NCI-H146 (cell line): ENCODE measurements at places on chromosomes 3 and 15.
A peak's percentile ranks its signal among the peaks of the same experiment; 100 is the strongest.

GRCh38 chr3:118799303-118799702, 235.3 kb downstream of the IGSF11 start:
- no peak for DNase-seq

- DNase-seq = no peak
These were observed 45.0 kb upstream of the WWTR1 start for GRCh38 chr3:149702691-149703441.

DNA sequence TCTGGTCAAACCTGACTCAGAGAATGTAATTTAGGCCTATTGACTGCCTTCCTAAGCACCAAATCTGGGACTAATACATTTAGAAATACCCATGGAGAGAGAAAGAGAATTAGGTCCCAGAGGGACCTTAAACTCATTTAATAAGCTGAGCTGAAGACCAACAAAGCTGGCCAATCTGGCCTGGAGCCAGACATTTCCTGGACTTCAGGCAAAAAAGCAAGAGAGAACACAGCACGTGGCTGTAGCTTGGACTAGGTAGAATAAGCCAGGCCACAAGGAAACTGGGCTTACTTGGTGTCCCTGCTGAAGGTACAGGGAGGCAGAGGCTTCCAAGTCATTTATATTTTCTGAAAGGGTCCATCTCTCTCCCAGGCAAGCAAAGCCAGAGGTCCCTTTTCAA, 88.1 kb downstream of the RTP4 start:
- no peak for DNase-seq

GRCh38 chr3:61315871-61316270, 64.6 kb upstream of the FHIT start:
- DNase-seq = no peak

DNA sequence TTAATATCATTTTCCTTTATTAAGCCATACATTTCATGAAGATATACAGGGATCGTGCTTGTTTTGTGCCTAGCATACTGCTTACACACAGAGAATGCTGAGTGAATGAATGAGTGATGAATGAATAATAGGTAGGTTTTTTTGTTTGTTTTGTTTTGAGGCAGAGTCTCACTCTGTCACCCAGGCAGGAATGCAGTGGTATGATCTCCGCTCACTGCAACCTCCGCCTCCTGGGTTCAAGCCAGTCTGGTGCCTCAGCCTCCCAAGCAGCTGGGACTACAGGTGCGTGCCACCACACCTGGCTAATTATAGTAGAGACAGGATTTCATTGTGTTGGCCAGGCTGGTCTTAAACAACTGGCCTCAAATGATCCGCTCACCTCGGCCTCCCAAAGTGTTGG, 400.0 kb downstream of the ROBO1 start:
- DNase-seq = no peak

GRCh38 chr3:11690863-11691766, 47.4 kb upstream of the VGLL4 start:
- DNase-seq = peak; percentile 13

- no peak for DNase-seq
These were observed 119.3 kb upstream of the CCNL1 start for GRCh38 chr3:157279237-157279636.

- no peak for DNase-seq
These were observed 318.6 kb downstream of the FHIT start for GRCh38 chr3:60932643-60933042.

DNA sequence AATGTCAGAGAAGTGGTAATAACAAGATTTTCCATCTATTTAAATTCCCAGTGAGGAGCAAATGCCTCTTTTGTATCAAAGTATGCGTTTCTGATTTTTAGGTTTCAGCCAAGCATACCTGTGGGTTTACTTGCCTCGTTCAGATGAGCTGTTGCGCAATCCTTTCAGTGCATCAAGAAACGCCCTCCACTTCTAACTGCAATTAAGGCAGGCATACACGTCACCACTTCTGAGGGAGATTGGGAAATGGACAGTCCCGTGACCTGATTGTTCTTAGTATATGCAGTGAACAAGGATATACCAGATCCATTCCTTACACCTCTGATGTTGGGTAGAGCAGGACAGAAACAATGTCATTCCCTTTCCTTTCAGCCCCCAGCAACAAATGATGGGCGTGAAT, 219.0 kb downstream of the ITPR1 start:
- no peak for DNase-seq

- peak; percentile 11 for DNase-seq
These were observed 344.2 kb upstream of the MCTP2 start for GRCh38 chr15:93887151-93887550.

- DNase-seq = no peak
These were observed 156.5 kb downstream of the PDCD6IP start for GRCh38 chr3:33954956-33955355.

DNA sequence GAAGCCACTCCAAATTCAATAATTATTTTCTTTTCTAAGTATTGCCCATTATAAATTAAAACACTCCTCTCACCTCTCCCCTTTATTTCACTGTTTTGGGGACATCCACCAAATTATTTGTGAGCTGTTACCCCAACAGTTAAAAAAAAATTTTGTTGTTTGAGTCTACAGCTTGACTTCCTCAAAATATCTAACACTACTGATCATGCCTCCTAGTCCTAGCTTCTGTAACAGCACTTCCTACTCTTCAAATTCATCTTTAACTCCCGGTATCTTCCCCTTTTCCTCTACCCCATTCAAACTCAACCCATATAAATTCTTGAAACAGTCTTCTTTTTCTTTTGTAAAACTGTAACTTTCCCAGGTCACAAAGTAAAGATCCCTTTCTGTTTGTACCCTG, 15.9 kb downstream of the PARL start:
- DNase-seq = no peak

DNA sequence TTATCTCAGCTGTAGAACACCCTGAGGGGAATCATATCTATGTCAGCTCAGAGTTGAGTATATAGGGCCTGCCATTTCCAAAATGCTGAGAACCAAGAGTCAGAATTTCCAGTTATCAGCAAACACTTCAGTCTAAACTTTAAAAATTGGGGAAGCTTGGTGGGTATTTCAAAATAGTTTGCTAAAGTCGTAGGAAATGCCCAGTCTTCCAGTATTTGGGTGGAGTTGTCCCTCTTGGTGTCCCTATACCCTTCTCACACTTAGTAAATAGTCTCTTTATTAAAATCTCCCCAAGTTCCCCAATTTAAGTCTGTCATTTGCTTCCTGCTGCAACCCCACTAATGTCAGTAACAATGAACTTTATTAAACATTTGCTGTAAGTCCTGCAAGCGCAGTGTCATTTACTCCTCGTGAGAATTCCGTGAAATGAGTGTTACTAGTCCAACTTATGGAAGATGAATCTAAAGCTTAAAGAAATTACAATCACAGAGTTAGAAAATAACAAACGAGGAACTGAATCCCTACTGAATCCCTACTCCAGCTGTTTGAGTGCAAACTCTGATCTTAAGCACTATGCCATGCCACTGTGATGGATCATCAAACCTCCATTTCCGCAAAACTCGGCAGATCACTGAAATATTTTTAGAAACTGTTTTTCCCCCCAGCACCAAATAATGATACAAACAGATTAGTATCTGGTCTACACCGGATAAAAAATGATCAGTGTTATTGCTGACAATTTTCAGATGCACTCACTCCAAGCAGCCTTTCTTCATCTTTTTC, 341.7 kb upstream of the PROK2 start:
- no peak for DNase-seq

GRCh38 chr15:83475551-83475950, 28.4 kb downstream of the SH3GL3 start:
- no peak for DNase-seq

GRCh38 chr3:194607592-194608389, 25.4 kb downstream of the TMEM44 start:
- no peak for DNase-seq

DNA sequence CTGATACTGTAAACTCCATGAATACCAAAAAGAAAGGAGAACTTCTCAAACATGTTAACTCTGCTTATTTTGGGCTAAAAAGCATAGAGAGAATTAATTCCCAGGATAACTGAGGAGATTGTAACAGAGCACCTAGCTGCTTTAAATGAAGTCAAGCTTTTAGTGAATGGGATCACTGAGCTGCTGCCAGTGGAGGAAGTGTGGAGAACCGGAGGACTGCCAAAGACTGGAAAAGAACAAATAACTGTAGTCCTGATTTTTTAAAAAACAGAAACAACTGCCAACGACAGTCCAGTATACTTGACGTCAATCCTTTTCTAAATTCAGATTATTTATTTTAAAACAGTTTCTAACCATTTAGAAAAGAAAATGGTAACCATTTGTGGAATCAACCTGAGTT, 3.3 kb downstream of the C3orf70 start:
- DNase-seq = no peak

DNA sequence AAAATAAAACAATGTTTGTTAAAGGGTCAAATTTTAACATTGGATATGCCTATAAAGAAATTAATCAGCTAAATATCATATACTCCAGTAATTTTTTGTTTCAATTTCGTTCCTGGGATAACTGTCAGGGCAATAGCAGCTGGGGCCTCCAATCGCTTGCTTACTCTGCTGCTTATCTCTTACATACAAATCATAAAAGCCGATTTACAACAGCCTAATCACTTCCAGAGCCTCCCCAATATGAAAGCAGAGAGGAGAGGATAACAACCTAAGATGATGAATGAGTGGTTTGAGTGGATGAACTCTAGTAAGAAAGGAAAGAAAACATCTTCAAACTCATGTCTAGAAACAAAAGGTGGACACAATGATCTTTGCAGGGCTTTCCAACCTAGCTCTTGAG, 80.7 kb upstream of the PSMD6 start:
- no peak for DNase-seq

GRCh38 chr3:41369838-41370237, 170.5 kb downstream of the CTNNB1 start:
- peak; percentile 18 for DNase-seq

GRCh38 chr3:187997490-187997889, 156.5 kb upstream of the LPP start:
- no peak for DNase-seq

DNA sequence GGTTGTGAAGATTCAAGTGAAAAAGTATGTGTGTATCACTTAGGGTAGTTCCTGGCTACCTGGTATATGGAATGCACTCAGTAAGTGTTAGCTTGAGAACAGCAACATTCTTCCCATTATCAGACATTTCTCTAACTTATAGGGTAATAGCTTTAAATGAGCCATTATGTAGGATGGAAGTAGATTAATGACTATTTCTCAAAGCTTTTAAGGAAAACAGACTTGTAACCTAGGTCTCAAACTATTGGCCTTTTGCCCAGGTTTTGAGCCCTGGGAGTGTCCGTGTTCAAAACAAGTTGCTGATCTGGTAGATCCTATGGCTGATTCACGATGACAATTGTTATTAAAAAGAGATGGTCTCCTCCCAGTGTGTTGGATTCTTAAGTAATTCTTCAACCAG, 129.1 kb upstream of the UMPS start:
- DNase-seq = no peak

DNA sequence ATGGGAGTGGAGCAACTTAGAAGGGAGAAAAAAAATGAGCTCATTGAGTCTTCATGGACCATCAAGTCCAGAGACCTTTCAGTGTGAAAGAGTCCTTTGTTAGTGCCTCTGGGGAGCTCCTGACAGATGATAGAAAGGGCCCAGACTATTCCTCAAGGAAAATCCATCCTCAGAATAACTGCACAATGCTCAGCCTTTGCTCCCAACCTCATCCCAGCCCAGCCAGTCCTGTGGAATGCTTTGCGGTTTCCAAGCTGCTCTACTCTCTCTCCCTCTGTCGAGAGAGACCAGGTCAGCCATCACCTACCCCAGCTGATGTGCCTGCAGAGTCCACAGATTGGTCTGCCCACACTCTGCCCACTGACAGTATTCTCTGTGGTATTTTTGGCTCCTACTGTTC, 406.2 kb downstream of the MFSD1 start:
- no peak for DNase-seq

- DNase-seq = no peak
These were observed 133.0 kb upstream of the UMPS start for GRCh38 chr3:124597273-124597672.

DNA sequence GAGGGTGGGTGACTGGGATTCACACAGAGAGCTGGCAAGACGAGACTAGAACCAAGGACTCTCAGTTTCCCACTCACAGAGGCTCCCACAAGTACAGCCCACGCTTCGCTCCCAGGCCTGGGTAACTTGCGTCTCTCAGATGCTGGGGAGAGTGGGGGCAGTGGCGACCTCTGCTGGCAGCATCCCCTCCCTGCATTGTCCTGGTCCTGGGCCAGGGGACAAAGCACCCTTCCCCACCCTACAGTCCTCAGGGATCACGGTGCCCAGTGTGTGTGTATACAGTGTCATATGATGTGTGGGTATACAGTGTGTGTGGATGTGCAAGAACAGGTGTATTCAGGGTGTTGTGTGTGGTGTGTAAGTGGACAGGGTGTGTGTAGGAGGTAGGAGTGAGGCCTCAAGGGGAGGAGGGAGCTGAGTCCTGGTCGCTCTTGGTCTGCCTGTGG, 12.8 kb downstream of the VILL start:
- peak; percentile 9 for DNase-seq

DNA sequence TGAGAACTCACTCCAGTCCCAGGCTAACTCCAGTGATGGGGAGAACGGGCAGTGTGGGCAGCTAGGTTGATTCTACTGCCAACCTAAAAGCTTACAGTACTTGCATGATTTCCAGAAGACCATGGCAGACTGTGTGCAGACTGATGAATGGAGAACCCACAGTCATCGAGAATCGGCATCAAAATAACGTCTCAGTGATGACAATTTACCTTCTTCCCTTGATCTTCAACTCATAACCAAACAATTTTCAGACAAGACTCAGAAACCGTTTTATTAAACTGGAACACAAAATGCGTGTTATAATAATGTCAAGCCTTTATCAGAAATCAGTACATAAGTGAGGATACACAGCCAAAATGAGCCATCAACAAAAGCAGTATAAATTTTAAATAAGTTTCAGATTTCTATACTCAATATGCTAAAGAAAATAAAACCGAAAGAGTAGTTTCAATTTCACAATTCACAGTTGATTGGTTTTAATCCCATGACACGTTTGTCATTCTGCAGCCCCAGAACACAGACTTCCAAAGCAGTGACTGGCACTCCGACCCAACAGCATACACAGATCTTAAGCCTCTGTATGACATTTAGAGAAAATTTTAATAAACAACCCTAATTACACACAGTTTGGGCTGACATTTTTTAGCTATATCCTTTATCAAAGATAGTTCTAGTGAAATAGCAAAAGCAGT, 54.5 kb downstream of the ZMAT3 start:
- DNase-seq = no peak

DNA sequence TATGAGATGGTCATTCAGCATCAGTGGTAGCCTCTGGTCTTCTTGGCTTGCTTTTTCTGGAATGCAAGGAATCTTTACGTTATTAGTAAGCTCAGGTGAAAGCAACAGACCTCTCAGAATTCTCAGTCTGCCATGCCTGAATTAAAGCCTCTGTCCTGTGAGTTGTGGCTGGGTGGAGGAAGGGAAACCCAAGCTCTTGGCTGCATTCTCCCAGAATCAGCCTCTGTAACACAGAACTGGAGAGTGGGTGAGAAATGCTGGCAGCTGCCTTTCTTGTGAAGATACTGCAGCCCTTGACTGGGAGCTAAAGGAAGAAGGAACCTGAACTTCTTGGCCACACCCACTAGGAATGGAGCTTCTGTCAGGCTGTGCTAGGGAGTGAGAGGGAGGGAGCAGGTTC, 505.8 kb downstream of the EPHA3 start:
- DNase-seq = no peak

- DNase-seq = no peak
These were observed 465.3 kb upstream of the AGTR1 start for GRCh38 chr3:148232389-148232788.

GRCh38 chr15:62416526-62416925, 251.4 kb upstream of the C2CD4B start:
- DNase-seq = no peak
